Fibroblast of upper back skin (primary cell): ENCODE measurements at places on chromosomes 1 and 21.

GRCh38 chr1:226107471-226108460, 45.2 kb downstream of the H3-3A start:
- DNase-seq = no peak

DNA sequence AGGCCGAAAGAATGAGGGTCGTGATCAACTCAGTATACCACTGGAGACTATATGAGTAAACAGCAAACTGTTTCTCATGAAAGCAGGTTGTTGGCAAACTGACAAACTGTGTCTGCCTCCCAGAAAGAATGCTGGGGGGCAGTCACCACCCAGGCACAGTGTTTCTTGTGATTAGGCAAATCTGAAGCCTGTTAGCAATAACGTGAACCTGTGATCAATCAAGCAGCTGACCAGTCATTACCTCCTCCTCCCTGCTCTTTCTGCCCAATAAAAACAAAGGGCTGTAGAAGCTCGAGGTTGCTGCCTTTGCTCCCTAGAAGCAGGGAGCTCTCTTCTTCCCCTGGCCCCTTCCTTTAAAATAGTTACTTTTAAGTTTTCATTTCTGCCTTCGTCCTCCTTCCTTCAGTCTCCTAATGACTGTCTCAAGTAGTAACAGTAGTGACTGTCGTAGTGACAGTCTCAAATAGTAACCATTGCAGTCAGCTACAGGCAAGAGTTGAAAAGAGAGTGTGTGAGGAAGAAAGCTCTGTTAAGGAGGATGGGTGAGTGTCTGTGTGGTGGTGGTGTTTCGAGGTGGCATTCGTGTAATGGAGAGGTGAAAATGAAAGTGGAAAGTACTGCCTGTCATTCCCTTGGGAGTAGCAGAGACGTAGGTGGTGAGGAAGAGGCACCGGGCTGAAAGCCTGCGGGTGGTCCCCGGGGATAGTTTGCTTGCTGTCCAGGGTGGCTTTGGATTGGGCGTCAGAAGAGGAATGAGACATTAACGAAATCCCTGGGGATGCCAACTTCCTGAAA, 14.5 kb downstream of the HHAT start:
- DNase-seq = no peak

DNA sequence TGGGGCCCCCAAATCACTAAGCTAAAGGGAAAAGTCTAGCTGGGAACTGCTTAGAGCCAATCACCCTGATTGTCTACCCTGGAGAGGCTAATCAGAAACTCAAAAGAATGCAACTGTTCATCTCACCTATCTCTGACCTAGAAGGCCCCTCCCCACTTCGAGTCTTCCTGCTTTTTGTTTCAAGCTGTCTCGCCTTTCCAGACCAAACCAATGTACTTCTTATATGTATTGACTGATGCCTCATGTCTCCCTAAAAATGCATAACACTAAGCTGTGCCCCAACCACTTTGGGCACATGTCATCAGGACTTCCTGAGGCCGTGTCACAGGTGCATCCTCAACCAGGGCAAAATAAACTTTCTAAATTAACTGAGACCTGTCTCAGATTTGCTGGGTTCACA, 209.5 kb downstream of the APP start:
- no peak for DNase-seq

DNA sequence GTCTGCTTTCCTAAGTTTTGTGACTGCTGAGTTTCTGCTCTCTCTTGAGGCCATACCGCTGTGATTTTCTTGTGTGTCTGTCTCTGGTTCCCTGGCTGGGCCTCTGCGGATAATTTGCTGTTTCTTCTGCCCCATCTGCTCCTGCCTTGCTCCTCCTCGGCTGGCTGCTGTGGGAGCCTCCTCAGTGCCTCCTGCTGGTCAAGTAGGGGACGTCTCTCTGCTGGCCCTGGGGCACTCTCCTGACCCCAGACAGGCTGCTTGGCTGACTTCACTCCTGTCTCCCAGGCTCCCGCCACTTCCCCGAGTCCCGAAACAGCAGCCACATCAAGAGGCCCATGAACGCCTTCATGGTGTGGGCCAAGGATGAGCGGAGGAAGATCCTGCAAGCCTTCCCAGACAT, 28.5 kb downstream of the ETNK2 start:
- no peak for DNase-seq

DNA sequence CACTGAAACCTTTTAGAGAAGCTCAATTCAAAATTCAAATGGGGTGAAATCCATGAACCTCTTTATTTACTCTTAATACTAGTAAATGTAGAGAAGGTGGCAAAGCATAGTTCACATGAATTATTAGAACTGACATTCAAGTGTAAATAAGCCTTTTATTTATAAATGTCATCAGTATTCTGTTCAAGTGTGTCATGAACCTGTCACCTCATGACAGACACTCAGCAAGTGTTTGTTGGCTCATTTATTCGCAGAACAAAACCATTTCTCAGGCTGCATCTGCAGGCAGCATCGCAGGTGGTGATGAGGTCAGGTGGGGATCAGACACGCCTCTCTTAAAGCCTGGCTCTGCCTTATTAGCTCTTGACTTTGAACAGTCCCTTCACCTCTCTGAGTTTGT, 116.6 kb downstream of the SETD4 start:
- DNase-seq = no peak

DNA sequence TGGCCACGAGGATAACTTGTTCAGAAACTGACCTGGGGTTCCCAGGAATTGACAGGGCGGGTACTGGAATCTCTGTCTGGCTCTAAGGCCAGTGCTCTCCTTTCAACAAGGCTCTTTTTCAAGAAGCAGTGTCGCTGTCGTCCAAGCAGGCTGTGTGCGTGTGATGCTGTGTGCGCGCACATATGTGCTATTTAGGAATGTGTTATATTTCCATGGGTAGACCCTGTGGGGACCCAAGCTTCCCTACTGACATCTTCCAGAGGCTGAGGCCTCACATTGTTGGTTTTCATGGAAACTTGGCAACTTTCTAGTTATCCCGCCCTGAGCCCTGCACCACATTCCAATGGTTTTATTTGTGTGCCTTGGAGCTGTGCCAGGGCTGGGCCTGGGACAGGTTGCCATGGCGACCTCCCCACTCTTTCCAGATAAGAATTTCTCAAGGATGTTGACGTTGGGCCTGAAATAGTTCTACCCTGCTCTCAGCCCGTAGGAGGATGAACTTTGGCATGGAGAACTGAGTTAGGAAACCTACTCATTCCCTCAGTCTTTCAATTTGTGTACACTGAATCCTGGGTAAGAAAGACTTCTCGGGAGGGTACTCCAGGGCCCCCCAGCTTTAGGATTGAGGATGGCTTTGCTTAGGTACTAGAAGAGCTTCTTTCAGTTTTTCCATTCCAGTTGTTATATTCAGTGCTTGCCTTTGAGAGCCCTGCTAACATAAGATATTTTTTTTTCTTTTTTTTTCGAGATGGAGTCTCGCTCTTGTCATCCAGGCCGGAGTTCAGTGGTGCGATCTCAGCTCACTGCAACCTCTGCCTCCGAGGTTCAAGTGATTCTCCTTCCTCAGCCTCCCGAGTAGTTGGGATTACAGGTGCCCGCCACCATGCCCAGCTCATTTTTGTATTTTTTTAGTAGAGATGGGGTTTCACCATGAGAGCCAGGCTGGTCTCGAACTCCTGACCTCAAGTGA, 38.8 kb upstream of the SRSF10 start:
- peak; percentile 99 for DNase-seq

- no peak for DNase-seq
These were observed 20.9 kb downstream of the ZBTB40 start for GRCh38 chr1:22472596-22472995.

GRCh38 chr1:36248250-36248894, 24.1 kb downstream of the THRAP3 start:
- DNase-seq = peak; percentile 86

DNA sequence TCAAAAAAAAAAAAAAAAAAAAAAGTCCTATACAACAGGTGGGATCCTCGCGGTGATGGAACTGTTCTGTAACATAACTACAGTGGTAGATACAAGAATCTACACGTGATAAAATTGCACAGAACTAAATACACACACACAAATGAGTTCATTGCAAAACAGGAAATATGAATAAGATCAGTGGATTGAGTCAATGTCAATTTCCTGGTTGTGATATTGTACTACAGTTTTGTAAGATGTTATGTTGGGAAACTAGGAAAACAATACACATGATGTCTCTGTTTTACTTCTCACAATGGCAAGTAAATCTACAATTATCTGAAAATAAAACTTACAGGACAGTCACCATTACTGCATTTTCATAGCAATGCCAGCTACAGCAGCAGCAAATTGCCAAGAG, 59.8 kb downstream of the ITGB3BP start:
- DNase-seq = no peak

DNA sequence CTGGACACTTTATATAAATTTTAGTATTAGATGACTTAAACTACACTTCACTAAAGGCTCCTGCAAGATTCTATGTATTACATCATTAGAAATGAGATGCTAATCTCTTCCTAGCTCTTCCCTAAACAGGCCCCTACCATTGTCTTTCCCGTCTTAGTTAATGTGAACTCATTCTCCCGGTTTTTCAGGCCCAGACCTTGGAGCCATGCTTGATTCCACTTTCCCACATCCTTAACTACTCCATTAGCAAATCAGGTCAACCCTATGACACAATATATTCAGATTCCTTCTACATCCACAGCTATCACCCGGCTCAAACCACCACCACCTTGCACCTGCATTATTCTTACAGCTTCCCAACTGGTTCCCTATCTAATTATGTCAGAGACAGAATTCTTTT, 73.3 kb downstream of the NVL start:
- no peak for DNase-seq

DNA sequence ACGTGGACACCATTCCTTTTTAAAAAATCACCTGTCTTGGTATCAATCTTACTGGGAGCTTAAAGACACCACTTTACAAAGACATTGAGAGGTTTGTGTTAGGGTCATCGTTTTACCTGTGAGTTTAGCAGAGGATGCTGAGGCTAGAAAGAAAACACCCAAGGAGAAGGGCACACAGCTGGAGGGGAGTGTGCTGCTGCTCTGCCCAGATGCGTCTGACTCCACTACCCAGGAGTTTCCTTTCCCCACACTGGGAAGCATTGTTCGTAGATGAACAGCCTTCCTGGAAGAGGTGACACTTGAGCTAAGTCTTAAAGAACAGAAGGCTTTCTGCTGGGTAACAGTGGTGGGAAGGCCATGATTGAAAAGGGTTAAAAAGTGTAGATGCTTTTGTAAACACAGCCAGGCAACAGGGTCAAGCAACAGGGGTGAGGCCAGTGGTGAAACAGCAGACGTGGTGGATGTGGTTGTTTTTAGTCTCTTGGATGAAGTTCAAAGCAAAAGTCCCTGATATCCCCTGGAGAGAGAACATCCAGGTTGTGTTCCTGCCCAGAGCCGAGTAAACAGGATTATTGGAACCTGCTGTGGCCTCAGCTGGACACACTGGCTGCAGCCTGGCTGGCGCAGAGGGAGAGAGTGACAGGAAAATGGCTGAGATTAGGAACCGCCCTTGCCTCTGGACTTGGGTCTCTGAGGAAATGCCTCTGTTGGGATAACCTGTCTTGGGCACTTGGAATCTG, 198.6 kb upstream of the JUN start:
- peak; percentile 11 for DNase-seq

- peak; percentile 25 for DNase-seq
These were observed 103.0 kb downstream of the SMYD3 start for GRCh38 chr1:246404078-246404477.
